Glutamatergic neuron (in vitro differentiated cells): ENCODE measurements at places on chromosomes 7 and 10.

- no peak for DNase-seq
Observed at GRCh38 chr10:73768881-73769280, 13.0 kb upstream of the CHCHD1 start.

GRCh38 chr10:31939797-31940708, 11.4 kb upstream of the ARHGAP12 start:
- no peak for DNase-seq

DNA sequence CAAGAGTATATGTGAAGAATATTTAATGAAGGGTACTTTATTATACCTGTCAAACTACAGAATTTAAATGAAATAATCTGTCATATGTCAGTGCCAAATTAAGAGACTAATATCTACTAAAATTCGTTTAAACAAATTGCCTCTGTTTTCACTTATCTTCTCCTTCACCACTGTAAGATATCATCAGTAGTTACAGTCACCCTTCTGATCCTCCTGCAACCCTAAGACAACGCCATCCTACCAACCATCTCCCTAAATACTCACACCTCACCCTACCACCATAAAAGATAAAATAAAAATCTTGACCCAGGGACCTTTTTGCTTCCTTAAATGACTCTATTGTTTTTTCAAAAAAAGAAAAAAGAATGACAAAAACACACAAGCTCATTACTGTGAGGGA, 20.8 kb downstream of the EZH2 start:
- no peak for DNase-seq

- DNase-seq: no peak
Observed at GRCh38 chr10:33100781-33101391, 142.9 kb upstream of the ITGB1 start.

- no peak for DNase-seq
Observed at GRCh38 chr10:72229261-72230251, 13.5 kb upstream of the ASCC1 start.

DNA sequence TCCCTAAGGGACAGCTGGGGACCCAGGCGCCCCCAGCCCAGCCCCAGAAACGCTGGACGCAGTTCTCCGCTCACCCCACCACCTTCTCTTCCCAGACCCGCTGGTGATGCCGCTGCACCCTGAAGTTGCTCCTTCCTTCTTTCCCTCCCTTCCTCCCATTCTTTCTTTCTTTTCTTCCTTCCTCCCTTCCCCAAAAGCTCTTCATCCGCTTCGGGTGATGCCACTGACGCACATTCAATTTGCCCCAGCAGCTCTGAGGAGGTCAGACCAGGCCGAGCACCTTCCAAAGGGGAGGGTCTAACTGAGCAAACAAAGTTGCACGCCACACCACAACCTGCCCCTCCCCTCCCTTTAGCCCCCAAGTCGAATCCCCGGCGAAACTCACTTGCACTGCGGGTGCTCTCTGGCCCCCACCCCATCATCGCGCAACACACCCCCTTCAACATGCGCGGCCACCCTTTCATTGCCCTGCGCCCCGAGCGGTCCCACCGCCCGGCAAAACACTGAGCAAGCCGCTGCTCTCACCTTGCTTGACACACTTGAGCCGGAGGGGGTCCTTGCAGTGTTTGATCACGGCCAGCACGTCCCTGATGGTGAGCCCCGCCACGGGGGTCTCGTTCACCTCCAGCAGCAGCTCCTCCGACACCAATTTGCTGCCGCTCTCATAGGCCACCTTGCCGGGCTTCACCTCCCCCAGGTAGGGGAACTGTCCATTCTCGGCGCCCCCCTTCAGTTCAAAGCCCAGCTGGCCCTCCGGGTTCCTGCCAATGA, 787 bp downstream of the MAGI2 start:
- peak; percentile 38 for DNase-seq

DNA sequence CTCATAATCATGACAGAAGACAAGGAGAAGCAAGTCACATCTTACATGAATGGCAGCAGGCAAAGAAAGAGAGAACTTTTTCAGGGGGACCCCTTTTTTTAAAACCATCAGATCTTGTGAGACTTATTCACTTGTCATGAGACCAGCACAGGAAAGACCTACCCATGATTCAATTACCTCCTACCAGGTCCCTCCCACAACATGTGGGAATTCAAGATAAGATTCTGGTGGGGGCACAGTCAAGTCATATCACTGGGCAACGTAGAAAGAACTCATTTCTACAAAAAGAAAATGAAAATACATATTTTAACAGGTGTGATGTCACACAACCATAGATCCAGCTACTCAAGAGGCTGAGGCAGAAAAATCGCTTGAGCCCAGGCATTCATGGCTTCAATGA, 304.1 kb downstream of the IPMK start:
- DNase-seq: no peak

GRCh38 chr10:104688251-104689042, 47.4 kb downstream of the SORCS3 start:
- DNase-seq: no peak

DNA sequence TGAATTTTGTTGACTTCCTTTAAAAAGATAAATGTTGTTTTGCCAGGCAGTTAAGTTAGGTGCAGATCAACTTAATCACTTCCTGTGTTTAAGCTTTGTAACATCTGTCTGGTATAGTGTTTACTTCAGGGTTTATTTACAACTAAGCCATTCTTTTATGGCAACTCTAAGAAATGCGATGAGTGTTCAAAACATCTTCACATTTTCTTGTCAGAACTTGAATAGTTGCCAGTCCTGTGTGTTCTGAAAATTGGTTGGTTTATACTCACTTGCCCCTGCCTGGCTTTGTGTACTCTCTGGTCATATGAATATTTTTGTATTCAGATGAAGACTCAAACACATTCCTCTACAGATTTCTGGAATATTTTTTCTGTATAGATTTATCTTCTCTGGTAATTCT, 327.2 kb downstream of the MDFIC start:
- no peak for DNase-seq

- no peak for DNase-seq
Observed at GRCh38 chr7:50466815-50467585, 16.9 kb upstream of the FIGNL1 start.

DNA sequence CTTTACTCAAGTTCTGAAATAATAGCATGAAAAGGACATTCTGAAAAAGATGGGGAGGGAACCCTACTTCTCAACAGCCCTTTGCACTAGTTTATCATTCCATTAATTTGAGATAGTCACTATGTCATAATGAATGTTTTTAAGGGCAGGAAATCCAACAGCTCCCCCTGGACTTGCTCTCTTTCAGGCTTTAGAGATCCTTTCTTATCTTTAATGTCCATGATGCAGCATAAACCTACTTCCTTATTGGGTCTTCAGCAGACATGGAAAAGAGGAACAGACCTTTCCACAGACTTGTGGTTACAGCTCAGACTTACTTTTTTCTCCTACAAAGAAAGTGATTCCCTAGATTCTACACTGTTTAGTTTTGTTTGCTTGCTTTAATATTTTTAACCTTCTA, 87.3 kb downstream of the IDE start:
- DNase-seq: no peak

DNA sequence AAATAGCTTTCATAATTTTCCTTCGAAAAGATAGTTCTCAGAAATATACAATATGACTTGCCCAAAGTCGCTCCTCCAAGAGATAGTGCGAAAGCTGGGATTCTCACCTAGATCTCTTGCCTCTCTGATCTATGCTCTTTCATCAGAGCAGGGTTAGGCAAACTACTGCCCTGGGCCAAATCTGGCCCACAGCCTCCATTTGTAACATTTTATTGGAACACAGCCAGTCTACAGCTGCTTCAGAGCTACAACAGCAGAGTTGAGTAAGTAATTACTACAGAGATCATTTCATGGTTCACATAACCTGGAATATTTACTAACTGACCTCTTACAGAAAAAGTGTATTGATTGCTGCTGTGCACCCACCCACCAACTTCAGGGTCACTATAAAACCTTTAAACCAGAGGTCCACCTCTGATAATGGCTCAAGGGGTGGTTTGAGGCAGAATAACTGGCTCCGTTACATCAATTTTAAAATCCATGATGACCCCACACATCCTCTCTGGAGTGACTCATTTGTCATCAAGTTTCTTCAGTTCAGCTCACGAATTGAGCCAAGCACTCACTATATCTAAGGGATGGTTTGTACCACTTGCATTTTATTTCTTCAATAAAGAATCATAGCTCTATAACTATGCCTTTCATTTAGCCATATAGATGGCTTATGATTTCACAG, 1019.0 kb downstream of the XPNPEP1 start:
- no peak for DNase-seq

GRCh38 chr7:100374601-100375000, 1.3 kb downstream of the PILRA start:
- no peak for DNase-seq

DNA sequence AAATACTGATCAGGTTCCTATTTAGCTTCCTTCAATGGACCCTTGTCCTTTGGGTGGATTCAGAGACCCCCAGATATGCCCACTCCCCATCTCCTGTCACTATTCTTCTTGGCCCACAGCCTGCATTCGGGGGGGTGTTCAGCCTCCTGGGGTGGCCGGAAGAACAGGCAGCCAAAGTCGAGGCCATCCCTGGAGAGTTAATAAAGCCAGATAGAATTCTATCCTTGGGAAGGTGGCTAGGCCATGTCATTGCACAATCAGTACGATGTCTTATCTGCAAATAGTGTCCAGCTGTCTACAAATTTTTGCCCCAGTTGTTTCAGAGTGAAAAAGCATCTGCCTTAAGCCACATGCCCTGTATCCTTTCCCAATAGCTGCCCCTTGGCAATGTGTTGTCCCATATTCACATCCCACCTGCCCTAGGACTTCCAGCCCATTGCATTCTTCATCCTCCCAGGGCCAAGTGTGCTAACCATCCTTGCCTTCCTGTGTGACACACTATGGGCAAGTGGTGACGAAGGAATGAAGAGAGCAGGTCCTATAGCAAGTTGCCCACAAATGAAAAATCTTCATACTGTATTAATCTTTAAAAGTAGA, 9.9 kb upstream of the FAM107B start:
- DNase-seq: no peak

GRCh38 chr10:123663522-123663921, 2.6 kb upstream of the GPR26 start:
- DNase-seq: no peak

DNA sequence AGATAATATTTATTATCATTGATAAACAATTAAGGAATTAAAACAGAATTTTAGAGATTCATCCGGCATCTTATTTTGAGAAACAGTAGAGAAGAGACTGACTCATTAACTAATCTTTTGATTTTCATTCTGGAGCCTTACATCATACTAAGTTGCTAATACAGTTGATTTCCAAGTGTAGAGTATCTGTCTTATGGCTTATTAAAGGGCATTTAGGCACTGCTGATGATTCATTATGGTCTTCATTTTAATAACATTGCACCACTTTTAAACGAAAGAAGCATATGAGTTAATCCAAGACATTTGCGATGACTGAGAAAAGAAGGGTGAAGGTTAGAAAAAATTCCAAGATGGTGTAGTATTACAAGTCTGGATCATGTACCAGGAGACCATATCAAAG, 186.0 kb upstream of the CACNA2D1 start:
- DNase-seq: no peak

DNA sequence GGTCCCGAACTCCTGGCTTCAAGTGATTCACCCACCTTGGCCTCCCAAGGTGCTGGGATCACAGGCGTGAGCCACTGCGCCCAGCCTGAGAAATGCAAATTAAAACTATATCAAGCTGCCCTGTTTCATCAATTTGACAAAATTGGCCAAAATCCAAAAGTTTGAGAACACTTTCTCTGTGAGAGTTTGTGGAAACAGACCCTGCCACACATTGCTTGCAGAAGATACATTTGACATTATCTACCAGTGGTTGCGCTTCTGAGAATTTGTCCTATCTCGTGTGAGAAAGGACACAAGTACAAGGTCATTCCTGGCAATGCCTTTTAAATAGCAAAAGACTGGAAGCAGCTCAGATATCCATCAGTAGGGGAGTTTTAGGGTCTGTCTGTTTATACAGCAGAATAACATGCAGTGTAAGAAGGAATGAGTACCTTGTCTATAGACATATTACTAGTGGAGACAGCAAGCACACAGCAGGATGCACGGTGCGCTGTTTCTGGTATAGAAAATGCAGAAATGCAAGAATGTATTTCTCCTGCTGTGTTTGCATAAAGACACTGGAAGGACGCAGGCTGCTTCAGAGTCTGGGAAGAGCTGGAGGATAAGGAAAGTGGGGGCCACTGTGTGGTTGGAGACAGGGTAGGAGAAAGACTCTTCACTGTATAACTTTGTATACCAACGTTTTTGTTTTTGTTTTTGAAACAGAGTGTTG, 4.3 kb downstream of the LHPP start:
- no peak for DNase-seq

- peak; percentile 59 for DNase-seq
Observed at GRCh38 chr10:33334153-33334804, at the start of gene NRP1. Gene NRP1, minus strand, starts transcription at chr10:33334667. Its CDS starts 285 bp downstream, at chr10:33334382.

- DNase-seq: no peak
Observed at GRCh38 chr7:98855610-98856422, 14.0 kb downstream of the TMEM130 start.

DNA sequence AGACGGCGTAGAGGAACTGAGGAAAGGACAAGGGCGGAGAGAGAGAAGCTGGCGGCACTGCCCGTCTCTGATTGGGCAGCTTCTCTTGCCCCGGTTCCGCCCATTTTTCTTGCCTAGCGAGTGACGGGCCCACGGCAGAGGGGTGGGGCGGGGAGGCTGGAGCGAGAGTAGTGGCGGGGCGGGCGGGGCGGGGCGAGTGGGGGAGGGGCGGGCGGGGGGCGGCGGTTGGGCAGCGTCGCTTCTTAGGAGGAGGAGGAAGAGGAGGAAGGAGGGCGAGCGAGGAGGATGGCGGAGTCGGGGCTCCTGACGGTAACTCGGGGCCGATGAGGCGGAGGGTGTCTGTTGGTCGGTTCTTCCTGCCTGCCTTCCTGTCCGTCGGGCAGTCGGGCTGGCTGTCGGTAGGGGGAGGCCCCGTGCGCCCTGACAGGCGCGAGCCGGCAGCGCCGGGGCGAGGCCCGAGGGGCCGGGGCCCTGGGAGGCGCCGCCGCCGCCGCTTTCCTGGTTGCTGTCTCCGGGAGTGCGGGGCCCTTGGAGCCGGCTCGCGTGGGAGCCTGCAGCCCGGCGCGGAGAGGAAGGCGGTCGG, at the start of gene SHOC2:
SHOC2 (plus strand) TSS at position 256 of the 583 bp plus-strand sequence. CDS start 44,755 bp downstream, outside the sequence.
- peak; percentile 96 for DNase-seq

DNA sequence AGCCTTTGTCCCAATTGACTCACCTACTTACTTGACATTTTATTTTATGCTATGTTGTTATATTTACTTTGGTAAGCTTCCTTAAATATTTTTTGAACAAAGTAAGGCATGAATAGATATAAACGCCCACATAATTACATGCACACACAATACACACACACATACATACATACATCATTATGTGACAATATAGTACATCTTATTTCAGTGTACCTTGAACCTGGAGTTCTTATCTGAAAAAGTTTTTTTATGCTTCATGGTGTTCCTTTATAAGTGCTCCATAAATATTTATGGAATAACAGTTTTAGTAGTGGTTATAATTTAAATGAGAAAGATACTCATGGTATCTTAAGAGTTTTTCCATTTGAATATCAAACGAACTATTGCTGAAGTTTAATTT, 102.8 kb upstream of the MTPN start:
- DNase-seq: no peak
